Inflammatory macrophage (primary cell): ENCODE measurements at places on chromosomes 1 and 21.

DNA sequence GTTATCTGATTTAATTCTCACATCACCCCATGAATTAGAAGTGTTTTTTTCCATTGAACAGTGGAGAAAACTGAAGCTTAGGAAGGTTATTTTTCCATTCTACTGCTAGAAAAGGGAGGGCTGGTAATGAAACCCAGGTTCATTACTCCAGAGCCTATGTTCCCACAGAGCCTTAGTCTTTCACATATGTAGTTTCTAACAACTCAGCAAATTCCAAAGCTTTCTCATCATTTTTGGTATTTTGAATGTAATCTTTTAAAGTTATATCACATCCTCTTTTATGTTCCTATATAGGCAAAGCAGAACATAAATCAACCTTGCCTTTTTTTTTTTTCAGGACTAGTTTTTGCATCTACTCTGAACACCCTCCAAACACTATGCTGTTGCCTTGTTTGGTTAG is 131.9 kb upstream of the BEND5 start:
- no peak for DNase-seq

DNA sequence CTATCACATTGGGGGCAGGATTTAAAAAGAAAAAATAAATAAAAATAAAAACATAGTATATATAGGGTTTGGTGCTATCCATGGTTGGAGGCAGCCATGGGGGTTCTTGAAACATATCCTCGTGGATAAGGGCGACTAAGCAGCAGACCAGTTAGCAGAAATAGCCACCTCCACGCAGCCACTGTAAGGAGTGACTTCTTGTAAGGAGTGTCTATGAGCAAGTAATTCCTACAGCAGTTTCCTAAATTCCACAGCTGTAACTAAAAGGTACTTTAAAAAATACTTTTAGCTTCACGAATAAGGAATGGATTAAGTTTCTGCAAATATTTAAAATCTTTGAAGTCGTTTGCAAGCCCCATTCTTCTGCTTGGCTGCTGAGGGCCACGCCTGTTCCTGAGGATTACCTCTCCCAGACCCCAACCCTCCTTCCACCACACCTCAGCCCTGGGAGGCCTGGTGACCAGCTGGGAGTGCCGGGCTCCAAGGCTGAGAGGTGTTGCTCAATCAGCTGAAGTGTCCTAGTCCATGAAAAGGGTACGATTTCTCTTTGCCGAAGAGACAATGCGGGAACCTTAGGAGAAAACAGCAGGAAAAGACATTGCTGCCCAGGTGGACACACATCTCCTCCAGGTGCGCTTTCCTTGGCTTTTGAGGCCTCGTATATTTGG is 115.3 kb downstream of the ADSS2 start:
- DNase-seq, result no peak

DNA sequence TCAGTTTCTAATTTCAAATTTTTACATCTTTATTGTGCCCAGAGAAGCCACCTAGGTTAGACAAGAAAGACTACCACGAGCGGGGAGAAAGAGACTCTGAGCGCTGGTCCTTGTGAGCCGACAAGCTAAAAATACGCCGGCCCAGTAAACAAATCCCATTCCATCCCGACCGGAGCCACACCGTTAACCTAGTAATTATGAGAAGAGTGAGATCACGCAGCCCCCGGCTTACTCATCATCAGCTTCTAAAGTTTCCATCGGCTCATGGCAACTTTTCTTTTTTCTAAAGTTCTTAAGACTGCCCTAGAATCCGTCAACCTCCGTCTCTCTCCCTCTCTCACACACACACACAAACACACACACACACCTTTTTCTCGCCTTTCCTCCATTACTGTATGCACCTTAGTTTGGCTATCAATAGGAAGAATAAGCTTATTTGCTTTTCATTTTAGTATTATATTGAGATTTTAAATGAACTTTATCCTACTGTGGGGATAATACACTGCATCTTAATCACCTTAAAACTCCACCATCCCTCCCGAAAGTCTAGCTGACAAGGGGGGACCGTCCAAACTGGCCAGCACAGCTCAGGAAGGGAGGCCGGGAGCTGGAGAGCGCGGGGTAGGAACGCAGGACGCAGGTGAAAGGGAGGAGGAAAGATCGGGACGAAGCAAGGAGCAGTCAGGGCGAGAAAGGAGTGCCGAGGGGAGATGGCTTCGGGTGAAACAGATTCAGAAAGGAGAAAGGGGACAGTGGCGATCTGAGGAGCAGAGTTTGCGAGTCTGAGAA is 728 bp downstream of the OTUD7B start:
- DNase-seq, result no peak

GRCh38 chr1:165143437-165144065 is 213.0 kb downstream of the LMX1A start:
- DNase-seq, result peak; percentile 22

DNA sequence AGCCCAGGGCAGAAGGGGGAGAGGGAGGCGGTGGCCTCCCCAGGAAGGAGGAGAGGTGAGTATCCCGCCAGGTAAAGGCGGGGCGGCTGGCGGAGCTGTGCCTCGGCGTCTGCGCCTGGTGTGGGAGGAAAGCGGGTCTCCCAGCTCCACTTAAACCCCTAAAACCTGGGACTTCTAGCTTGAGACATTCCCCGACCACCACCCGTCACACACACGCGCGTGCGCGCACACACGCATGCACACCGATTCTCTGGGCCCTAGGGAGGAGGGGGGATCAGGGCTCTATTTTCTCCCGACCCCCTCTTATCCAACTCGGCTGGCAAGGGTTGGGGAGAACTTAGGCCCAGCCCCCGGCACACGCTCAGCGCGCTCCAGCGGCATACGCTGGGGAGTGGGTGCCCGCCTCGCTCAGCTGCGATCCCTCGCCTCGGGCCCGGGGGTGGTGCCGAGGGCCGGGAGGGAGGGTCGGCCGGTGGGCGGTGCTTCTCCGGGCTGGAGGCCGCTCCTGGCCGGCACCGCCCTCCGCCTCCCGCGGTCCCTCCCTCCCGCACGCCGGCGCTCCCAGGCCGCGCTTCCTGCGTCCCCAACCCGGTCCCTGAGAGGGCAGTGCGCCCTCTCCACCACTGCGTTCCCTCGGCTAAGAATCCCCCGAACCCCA is at the start of gene TMEM51:
Gene TMEM51 (plus strand): TSS at position 564 of the 658 bp plus-strand sequence. CDS start 61,341 bp downstream, outside the sequence.
- peak; percentile 48 for DNase-seq

DNA sequence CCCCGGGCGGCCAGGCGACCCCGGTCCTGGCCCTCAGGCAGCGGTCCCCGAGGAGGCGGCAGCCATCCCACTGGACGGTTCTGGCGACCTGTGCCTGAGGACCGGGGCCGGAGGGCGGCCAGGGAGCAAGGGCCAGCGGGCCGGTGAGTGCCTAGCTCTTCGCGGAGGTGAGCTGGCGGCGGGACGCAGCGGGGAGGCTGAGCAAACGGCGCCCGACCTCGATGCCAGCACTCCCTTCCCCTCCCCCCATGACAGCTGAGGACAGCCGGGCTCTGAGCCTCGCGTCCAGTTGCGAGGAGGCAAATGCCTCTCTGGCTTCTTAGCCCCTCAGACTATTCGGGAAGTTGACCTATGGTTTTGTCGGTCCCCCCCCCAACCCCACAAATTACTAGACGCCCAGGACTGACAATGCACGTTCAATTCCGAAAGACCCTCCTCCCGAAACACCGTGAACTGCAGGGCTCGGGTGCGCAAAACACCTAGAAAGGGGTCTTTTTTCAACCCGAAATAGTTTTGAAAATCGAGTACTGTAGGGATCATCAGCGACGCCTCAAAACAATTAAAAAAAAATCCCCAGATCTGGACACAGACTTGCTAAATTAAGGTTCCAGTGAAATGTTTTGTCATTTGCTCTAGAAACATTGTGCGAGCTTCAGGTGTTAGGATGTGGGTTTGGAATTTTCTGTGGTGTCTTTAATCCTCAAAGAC is 8.3 kb downstream of the CDKN2C start:
- no peak for DNase-seq

DNA sequence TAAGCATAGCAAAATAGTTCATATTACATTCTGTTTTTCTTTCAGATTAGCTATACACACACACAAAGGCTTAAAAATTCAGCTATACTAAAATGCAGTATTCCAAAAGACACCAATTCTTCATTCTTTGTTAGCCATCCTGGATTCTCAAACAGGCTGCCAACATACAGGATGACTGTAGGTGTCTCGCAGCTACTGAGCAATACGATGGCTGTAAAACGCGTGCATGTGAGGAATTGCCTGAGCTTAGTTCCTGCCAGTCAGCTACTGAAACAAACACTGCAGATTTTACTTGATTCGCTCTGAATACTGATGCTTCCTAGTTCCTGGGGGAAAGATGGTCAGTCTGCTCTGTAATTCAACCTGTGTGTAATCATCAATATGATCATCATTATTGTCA is 24.7 kb upstream of the HMGN1 start:
- DNase-seq, result peak; percentile 40

GRCh38 chr1:231779081-231779480 is 152.5 kb downstream of the DISC1 start:
- no peak for DNase-seq

GRCh38 chr1:212284332-212284743 is 872 bp upstream of the PPP2R5A start:
- DNase-seq, result peak; percentile 34

- no peak for DNase-seq
These were observed 195.9 kb upstream of the GALNT2 start for GRCh38 chr1:229871078-229871676.

DNA sequence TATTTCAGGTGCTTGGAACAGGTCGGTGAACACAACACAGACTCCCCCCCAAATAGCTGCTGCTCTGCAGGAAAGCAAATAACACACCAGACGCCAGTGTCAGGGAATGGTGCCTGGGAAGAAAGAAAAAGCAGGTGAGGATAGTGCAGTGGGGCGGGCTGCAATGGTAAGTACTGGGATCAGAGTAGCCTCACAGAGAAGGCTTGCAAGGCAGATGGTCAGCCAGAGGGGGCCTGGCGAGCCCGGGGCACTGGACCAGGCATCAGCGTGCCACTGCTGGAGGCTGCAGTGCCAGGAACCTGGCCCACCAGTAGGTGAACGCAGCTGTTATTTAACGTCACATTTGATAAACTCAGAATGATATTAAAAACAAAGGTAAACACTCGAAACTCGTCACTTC is 60.0 kb downstream of the POFUT2 start:
- no peak for DNase-seq

DNA sequence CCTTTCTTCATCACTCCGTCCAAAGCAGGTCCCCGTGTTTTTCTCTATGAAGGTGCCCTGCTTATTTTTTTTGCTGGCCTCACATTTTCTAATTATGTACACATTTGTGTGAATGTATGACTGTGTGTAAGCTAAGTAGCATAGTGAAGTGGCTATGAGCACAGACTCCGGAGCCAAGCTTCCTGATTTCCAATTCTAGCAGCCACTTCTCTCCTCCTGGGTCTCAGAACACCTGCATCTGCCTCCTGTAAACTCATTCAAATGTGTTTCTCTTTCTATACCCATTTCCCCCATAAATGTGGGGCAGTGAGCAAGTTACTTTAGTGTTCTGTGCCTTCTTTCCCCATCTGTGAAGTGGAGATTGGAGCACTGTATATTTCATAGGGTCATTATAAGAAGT is 2.1 kb downstream of the SLAMF6 start:
- DNase-seq, result peak; percentile 23

DNA sequence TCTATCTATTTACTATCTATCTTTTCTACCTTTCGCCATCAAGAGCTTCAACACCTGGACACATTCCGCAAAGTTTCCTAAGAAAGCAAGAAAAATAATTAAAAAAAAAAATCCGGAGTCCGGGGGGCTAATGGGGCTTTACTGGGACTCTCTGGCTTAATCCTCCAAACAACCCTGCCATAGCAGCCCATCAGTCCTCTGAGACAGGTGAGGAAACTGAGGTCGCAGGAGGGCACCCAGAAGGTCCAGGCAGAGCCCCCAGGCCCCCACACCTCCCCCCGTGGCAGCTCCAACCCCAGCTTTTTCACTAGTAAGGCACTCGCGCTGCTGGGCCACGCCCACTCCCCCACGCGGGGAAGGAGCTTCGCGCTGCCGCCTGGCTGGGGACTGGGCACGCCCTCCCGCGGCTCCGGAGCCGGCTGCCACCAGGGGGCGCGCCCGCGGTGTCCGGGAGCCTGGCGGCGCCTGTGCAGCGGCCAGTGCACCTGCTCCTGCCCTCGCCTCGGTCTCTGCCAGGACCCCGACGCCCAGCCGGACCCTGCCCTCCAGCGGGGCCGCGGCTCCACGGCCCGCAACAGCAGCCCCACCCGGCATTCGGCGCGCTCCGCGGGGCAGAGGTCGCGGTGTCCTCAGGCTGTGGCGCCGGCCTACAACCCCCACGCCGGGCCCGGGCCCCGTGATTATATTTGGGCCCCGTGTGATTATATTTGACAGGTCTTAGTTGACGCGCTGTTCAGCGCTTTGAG is 54.1 kb upstream of the SAMD11 start:
- DNase-seq, result peak; percentile 73

GRCh38 chr1:213061263-213061662 is 10.2 kb downstream of the RPS6KC1 start:
- no peak for DNase-seq

GRCh38 chr1:26281971-26282370 is 2.1 kb downstream of the SH3BGRL3 start:
- peak; percentile 69 for DNase-seq

DNA sequence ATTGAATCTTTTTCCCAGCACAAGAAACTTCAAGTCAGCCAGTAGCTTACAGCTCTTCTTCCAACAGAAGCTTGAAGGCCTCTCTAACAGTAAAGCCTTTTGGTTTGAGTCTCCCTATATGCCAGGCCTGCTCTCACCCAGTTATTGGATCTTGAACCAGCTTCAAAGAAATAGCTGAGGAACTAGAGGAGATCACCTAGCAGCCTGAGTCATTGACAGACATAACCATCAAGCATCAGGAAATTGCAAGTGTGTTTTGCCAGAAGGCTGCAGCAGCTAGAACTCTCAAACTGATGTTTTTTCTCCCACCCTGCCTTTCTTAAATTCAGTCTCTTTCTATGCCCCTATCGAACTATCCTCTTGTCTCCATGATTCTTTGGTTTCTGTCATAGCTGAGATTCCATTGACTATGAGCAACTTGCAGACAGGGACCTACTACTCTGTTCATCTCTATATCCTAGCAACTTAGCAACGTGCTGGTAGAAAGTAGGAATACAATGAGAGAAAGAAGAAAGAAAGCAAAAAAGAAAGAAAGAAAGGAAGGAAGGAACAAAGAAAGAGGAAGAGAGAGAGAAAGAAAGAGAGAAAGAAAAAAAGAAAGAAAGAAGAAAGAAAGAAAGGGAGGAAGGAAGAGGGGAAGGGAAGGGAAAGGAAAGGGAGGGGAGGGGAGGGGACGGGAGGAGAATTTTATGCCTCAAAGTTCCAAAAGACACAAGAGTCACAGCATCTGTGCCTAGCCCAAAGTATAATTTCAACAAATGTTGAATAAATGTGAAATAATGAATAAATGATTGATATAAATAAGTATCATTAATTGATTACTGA is 60.0 kb upstream of the FGGY start:
- DNase-seq, result no peak

DNA sequence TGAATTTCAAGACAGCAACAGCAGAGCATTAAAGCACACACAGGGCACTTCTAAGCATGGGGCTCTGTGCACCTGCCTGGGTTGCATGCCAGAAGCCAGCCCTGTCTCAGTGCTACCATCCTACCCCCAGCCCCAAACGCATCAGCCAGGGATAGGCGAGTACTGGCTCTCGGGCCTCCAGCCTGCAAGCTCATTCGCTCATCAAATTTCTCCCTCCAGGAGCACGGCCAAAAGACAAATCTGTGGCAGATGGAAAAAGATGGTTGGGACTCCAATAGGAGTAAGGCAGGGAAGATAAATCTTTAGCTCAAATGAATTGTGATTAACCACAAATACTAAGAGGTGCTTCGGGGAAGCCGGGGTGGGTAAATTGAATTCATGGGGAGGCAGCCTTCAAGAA is 189.6 kb downstream of the KAZN start:
- no peak for DNase-seq
